ENCODE measurements at places on chromosomes 2 and 18.

DNA sequence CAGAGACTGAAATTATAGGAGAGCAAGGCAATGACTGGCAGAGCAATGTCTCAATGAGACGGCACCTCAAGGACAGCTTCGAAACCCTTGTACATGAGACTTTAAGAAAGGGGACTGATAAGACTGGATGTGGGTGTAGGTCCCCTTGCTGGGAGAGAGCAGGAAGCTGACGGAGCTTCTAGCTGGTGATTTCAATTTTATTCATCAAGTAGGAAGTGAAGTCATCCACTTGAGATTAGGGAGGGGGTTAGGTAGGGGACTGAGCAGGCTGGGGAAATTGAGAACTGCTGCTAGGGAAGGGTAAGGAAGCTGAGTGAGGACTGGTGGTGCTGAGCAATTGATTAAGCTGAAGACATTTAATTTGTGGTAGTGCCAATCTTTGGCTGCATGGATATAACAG, 99.5 kb upstream of the ITGB6 start:
- DNase-seq = no peak

GRCh38 chr2:49241991-49242390, 87.7 kb upstream of the FSHR start:
- no peak for DNase-seq

DNA sequence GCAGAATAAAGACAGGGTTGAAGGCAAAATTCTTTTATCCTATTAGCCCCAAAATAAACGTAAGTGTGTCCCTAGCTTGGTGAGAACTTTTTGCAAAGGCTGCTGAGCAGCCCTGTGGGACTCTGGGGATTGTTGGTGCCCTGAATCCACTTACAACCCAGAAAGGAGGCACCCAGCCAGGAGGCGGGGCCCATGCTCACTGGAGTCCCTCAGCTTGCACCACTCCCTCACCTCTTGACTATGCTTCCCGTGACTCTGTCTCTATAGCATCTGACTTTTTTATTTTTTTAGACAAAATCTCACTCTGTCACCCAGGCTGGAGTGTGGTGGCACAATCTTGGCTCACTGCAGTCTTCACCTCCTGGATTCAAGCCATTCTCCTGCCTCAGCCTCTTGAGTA, 15.8 kb upstream of the COL6A3 start:
- DNase-seq = no peak

- DNase-seq = no peak
Measured at GRCh38 chr2:46984040-46984439, 68.4 kb upstream of the MCFD2 start.

- no peak for DNase-seq
Measured at GRCh38 chr18:59063912-59064311, 75.8 kb upstream of the SEC11C start.

- no peak for DNase-seq
Measured at GRCh38 chr2:98898423-98898841, 37.6 kb downstream of the CRACDL start.

DNA sequence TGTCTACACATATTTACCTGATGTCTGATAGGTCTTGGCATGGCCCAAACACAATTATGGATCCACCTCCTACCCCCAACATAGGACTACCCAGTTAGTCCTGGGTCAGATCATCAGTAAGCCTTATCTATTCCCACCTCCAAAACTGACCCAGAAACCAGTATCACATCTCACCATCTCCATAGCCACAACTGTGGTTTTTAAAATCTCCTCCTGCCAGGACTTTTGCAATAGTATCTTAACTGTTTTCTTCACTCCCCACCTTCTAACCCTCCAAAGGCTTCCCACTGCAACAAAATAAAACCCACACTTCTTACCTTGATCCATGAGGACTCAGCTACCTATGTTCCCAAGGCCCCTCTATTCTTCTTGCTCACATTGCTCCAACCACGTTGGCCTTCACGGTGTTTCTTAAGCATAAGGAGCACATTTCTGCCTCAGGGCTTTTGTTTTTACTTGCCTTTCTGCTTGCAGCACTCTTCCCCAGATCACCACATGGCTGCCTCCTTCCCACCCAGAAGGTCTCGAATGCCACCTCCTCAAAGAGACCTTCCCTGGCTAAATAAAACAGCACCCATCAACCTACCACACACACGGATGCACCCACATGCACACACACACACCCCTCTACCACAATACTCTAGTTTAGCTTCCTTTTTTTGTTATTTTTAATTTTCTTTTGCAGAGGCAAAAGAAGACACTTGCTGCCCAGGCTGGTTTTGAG, 125.9 kb upstream of the SLC1A4 start:
- DNase-seq = no peak

GRCh38 chr2:217610401-217610814, 392.4 kb downstream of the TNS1 start:
- DNase-seq = peak; percentile 13

DNA sequence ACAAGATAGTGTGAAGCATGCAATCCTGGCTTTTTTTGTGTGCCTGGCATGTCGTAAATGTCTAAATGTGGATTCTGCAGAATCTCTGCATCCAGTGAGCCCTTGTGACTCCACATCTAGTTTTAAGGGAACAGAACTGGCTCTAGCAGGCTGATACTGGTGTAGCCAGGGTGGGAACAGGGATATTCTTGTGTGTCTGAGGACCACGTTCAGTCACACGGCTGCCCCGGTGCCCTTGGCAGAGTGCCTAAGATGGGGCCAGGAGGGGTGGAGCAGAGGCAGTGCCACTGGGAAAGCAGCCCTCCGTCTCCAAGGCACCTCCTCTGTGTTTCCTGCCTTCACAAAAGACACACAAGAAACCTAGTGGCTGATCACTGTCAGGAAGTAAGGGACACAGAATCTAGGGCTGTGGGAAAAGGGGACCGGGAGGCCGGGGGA, 91.5 kb upstream of the PARD3B start:
- no peak for DNase-seq

GRCh38 chr2:157677941-157678340, 49.3 kb upstream of the ACVR1C start:
- no peak for DNase-seq

DNA sequence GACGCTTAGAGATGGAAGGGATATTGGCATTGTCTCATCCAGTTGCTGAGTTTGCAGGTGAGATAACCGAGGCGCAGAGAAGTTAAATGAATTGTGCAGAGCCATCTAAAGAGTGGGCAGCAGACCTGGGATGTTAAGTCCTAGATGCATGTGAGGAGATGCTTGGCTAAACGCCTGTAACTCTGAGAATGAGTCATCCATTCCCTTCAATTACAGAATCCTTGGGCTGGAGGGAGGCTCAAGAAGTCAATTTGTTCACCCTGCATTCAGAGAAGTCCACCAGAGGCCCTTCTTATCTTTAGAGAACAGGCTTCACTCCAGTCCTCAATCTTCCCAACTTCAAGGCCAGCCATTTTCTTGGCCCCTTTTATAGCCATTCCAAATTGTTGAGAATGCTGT, 1.6 kb downstream of the EHD3 start:
- DNase-seq = no peak
